ENCODE measurements at places on chromosomes 5 and 9.

GRCh38 chr5:36521838-36522745, 84.3 kb upstream of the SLC1A3 start:
- no peak for DNase-seq

- no peak for DNase-seq
Measured at GRCh38 chr5:168327994-168328393, 36.5 kb downstream of the WWC1 start.

- no peak for DNase-seq
Measured at GRCh38 chr9:23041466-23041865, 594.8 kb downstream of the DMRTA1 start.

DNA sequence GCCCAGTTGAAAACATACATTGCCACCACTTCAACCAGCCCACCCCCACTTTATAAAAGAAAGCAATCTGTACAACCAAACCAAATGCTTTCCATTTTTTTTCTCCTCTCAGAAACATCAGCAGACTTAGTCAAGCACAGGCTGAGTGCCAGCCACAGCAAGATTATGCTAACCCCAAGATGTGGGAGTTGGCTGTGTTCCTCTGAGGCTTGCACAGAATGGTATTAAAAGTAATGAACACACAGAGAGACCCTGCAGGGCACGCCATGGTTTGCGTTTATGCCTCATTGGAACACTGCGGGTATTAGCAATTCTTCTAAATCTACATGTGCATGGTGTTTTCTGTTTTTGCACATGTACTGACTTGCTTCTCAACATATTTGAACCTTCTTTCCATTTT, 419.9 kb upstream of the GRAMD2B start:
- DNase-seq = no peak

- no peak for DNase-seq
Measured at GRCh38 chr5:127228540-127229184, 61.9 kb upstream of the MEGF10 start.

DNA sequence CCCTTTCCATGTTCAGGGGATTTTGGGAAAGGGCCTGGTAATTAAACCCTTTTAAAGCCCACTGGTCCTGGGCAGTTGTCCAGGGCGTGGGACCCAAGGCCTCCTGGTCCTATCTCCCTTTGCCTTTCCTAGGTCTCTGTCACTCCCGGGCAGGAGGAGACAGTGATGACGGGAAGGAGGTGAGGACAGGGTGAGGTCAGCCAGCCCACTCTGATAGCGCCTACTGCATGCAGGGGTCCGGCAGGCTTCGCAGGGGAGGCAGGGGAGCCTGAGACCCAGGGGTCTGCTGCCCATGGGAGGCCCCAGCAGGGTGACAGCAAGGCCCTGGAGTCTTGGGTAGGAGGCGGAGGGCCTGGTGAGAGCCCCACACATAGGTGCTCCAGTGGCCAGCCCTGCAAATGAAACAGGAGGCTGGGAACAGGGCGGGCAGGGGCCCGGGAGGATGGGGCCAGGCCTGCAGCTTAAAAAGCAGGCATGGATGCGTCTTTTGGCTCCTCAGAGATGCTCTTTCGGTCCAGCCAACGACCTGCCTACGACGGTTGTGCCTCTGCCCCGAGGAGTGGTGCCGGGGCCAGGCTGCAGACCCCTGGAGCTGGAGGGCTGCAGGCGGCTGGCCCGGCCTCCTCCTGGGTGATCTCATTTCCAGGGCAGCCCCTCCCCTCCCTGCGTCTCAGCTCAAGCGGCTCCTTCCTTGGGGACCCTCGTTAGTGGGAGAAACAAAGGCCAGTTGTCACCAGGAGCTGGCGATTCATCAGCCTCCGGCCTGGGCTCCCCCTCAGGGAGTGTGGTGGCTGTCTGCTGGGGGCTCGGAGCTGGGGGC, 6.7 kb upstream of the RXRA start:
- DNase-seq = no peak

DNA sequence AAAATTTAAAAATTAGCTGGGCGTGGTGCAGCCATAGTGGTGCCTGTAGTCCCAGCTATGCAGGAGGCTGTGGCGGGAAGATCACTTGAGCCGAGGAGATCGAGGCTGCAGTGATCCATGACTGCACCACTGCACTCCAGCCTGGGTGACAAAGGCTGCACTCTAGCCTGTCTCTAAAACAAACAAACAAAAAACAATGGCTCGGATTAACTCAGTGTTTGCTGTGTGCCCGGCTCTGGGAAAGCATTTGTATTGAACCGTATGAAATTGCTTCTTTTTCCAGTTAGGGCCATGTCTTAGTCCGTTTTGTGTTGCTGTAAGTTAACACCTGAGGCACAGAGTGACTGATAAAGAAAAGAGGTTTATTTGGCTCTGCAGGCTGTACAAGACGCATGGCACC, 62.6 kb downstream of the CFAP77 start:
- no peak for DNase-seq

DNA sequence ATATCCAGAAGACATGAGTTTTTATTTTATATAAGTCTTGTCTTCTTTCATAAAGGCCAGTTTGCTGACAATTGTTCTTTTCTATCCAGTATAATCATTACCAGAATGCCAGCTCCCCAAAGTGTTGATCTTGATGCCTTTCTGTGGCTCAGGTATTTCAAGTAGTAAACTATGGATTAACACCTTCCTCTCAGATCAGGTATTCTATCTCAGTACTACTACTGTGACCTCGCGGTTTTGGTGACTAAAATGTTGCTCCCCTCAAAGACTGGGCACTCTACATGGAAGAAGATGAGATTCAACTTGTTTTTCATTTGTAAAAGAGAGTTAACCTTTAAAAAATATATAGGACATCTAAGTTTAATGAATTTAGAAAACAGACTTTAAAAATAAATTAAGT, 58.1 kb downstream of the GNG10 start:
- DNase-seq = no peak

- DNase-seq = no peak
Measured at GRCh38 chr5:175887463-175887862, 16.1 kb downstream of the CPLX2 start.

DNA sequence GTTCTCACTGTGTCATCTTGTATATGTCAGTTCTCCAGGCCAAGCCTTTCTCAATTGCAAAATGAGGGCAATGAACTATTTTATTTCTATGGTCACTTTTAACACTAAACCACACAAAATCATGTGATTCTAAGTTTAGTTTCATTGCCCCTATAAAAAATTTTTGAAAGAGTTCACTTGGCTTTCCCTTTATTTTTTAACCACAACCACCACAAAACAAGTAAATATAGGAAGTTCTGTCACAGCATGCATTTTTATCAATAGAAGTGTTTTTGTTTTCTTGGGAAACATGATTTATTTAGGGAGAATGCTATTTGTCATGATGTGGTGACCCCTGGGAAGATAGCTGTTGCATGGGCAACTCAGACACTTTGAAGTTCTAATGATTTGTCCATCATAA, 169.1 kb downstream of the CSNK1G3 start:
- no peak for DNase-seq

DNA sequence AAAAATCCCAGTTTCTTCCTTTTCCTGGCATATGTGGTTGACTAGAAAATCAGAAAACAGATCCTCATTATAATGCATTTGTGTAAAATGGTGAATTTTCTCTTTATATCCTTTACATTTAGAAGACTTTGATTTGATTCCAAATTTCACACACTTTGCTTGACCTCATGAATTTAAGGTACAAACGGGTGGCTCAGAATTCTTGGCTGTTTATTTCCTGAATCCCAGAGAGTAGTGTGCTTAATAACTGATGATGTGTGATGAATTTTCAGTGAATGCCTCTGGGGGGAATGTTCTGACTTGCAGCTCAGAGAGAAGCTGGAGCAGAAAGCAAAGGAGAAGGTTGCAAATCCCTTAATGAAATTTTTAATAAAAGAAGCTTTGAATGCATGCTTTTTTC, 126.8 kb downstream of the SPATA31D1 start:
- no peak for DNase-seq

DNA sequence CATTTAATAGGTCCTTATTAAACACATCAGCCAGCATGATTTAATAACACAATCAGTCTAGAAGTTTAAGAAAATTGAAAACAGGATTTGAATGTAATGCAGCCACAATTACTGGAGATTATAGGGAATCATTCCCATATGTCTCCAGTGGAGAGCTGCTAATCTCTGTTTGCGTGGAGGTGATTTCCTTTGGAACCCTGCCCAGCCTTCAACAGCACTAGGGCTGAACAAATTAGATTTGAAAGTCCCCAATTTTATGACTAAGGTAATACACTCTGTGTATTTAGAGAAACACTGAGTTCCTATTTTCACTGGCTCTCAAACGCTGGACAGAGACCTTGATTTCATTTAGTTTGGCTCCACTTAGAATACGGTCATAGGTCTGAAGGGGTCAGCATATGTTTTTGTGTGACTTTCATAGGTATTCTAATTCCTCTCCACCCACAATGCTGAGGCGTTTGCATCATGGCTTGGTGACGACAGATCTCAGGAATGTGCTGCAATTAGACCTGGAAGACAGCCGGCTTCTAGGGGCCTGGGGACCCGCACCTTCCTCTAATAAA, 508.3 kb downstream of the EBF1 start:
- no peak for DNase-seq

- no peak for DNase-seq
Measured at GRCh38 chr9:86470326-86470725, 116.1 kb upstream of the TUT7 start.

DNA sequence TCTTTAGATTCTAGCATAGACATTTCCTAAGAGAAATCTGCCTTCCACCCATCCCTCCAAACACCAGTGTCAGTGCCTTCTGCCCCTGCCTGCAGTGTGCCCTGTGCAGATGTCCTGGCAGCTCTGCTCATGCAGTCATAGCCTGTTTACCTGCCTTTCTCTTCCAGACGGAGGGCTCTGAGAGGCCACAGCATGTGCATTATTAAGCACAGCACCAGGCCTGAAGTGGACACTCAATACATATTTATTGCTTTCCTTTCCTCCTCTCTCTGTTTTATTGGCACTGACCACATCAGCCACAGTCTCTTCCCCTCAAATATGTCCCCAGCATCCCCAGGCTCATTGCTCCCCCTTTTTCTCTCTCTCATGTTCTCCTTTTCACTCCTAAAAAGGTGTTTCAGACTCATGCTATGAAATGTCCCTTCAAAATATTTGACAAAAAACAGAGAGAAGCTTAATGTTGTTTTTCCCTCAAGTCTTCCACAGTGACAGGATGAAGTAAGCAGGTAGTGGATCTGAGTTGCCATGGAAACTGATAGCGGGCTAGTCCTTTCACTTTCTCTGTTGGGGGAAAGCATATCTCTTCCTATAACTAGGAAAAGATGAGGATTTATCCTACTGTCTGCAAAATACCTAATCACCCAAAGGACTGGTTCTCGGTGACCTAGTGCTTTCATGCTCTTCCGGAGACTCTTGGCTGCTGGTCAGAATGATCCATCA, 100.9 kb downstream of the ATP10B start:
- DNase-seq = no peak

Data from MV-4-11 (cell line).